Esophagus squamous epithelium (tissue), 5 donors: ENCODE measurements at places on chromosomes 6 and 20.

DNA sequence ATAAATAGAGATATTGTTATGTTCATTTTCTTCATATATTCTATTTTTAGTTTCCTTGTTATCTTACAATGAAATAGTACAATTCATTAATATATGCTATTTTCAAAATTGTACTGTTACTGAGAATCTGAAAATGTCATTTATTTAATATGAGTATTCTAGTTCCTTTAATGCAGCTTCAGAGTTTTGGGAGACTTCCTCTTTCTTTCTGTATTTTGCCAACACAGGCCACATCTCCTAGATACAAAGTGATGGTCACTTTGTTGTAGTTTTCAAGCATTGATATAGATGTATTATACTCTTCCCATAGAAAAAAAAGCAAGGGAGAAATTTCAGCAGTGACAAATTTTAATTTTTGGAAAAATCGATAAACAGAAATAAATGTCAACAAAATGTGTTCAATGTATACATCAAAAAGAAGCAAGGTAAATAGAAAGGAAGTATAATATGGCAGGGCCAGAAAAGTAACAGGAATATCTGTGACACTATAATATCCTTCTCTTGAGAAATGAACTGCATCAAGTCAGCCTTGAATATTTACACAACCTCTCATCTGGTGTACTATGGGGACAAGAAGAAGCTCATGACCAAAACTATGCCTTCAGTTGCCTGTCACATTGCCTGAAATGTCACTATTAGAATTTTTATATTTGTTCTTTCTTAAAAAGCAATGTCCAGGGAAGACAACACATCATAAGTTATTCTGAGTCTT, 396.0 kb downstream of the TBC1D32 start:
- DNase-seq, result no peak

DNA sequence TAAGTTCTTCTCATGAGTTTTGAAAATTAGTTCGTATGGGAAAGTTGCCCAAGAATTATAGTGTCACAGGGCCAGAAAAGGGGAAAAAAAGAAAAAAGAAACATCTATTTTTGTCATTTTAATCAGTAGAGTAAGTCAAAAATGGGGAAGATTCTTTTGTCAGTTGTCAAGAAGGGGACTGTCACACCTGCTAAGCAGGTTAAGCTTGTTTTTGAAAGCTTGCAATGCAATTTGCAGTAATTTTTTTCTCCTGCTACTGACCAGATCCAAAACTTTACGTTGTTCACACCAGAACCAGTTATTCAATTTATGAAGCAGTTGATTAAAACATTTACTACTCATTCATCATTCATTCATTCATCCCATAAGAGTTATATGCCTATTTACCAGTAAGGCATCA, 171.4 kb downstream of the SOX4 start:
- DNase-seq, result no peak

DNA sequence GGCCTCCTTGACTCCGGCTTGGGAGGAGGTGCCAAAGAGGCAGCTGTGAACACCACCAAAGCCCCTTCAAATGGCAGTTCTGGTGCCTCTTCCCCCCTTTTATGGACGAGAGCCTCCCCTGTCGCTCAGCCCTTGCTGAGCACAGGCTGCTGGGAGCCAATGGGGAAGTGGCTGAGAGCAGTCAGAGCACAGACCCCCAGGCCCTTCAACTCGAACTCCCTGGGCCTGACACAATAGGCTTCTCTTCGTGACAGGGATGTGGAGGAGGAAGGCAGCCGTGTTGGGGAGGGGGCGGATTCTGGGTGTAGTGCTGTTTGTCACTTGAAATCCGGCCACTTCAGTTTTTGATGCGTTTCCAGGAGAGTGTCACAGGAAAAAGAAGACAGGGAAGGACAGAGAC, at the start of gene PDYN:
TSS of gene PDYN (minus strand) at position 73 of the 400 bp plus-strand sequence. CDS start 10,974 bp downstream, outside the sequence.
- DNase-seq, result no peak

- no peak for DNase-seq
Measured at GRCh38 chr20:17559338-17559737, 10.5 kb upstream of the DSTN start.

GRCh38 chr6:106974336-106974998, at the start of gene CD24:
Gene CD24, minus strand, starts transcription at chr6:106974729. Its CDS starts 83 bp downstream, at chr6:106974646.
- no peak for DNase-seq

DNA sequence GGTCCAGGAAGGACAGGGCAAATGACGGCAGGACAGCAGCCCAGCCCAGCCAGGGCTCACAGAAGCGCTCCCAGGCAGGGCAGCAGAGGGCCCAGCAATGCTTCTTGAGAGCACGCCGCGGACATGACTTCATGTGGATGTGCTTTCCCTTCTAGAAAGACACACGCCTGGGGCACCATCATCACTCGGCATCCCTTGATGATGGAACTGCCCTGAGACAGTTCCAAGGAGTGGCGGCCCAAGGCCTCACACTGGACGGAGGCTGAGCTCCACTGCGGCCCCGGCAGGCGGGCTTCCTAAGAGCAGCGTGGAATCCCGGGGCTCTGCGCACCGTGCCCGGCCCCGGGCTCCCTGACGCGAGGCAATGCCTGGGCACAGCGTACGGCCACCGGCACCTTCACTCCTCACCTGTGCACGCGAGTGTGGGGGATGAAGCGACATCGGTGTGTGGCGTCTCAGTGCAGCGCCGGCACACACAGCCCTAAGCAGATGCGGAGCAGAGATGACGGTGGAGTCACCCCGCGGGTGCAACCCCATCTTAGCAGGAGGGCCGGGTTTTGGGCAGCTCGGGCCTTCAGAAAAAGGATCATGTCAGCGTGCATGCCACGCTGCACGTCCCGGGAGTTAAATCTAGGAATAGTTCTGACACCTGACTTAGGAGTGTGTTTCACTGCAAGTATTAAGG, 86.6 kb downstream of the THBS2 start:
- no peak for DNase-seq
